COLO829 (cell line): ENCODE measurements at places on chromosomes 4 and X.

- peak; percentile 34 for DNase-seq
Observed at GRCh38 chr4:85005865-85006377, 39.4 kb upstream of the WDFY3 start.

- no peak for DNase-seq
Observed at GRCh38 chr4:16227462-16227868, 1.2 kb upstream of the TAPT1 start.

DNA sequence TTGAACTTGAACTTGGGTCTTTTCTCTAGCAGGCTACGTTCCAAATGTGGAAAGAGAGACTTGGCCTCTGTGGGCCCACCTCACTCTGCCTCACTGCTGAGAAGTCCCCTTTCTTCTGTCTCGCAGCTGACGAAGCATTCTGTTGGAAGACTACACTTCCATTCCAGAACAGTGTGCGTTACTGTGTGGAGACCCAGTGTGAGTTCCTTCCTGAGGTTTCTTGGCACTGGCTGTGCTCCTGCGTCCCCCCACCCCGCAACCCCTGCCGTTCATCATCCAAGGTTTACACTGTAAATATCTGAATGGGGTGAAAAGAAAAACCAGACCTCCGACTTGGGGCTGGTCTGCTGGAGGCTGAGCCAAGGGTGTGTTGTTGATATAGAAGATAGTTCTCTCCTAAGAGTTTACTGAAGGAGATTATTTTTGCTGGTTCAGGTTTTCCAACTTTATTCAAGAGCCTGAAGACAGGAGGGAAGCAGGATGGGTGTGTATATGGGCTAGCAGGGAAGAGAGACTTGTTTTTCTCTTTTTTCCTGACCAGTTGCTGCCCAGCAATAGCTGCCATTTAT, 34.7 kb downstream of the NHSL2 start:
- DNase-seq: no peak

DNA sequence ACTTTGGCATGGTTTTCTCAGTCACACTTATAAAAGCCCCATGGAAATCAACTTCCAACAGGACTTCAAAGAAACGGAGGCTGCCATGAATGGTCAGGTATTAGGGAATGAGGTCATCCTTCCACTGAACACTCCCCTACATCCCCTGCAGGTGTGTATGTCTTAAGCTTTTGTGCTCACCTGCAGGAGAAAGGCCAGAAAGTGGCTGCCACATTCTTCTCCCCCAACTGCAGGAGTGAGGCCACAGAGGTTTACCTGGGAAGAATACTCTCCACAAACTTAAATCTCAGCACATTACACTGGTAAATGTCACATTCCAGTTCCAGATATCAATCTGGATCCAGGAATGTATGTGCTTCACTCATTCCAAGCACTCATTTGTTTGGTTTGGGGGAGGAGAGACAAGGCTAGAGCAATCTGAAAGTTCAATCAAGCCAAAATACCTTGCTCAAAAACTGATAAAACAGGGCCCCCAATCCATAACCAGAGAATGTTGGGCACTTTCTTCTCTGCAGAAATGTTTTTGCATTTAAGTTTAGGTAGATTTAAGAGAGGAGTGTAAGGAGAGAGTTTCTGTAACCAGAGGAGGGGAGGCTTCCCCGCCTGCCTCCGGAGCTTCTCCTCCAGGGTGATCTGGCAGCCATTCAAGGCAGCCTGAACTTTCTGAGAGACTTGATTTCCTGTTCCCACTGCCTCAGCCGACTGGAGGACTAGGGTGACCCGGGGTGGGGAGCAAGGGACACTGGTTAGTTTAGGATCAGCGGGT, 15.4 kb downstream of the FAM9C start:
- no peak for DNase-seq

DNA sequence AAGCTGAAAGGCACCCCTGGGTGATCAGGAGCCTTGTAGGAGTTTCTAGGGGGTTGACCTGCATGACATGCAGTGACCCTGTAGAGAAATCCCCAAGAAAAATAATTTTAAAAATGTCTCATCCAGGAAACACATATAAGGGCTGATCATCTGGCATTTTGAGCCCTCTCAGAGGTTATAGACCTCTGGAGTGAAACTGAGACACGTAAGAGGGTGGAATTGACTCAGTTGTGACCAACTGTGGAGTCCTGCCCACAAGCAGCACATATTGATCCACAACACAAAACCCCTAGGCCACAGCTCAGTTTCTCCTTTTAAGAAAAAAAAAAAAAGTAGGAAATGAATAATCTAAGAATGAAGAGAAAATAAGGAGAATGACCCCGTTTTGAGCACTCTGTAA, 32.5 kb upstream of the MTMR8 start:
- DNase-seq: no peak

DNA sequence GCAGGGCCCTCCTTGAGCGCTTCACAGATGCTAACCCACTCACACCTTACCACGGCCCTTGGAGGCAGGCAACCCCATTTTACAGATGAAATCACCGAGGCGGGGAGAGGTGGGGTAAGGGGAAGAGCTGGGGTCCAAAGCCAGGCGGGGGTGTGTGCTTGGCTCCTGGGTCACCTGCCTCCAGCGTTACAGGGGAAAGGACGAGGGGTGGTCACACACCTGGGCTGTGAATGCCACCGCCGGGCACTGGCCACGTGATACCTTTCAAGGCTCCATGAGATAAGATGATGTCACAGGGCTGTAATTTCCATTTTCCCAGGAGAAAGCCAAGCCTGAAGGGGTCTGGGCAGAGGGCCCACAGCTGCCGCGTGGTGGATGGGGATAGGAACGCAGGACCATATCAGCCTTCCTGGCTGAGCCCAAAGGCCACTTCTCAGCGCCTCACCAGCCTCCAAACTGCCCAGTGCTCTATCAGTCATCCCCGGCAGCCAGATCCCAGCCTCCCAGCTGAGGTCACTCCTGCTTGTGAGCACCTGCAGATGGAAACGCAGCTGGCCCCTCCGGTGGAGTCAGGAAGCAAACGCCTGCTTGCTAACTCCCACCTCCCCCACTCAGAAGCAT, 62.4 kb upstream of the CRMP1 start:
- no peak for DNase-seq

DNA sequence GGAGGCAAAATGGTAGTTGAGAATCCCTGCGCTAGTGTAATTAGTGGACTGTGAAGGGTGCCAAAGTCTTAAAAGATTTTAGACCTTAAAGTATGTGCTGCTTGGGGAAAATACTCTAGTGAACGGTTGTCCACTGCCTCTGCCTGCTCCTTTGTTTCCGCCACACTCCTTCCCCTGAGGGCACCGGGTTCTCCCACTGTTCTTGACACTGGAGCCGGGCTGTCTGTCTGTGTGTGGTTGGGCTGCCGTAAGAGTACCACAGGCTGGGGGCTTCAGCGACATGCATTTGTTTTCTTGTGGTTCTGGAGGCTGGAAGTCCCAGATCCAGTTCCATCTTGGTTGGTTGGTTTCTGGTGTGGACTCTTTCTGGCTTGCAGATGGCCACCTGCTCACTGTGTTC, 76.2 kb downstream of the CLDN34 start:
- DNase-seq: no peak

GRCh38 chr4:154998284-154998683, 210.2 kb upstream of the NPY2R start:
- DNase-seq: no peak

- DNase-seq: no peak
Observed at GRCh38 chr4:40228497-40229365, 31.9 kb downstream of the RHOH start.

DNA sequence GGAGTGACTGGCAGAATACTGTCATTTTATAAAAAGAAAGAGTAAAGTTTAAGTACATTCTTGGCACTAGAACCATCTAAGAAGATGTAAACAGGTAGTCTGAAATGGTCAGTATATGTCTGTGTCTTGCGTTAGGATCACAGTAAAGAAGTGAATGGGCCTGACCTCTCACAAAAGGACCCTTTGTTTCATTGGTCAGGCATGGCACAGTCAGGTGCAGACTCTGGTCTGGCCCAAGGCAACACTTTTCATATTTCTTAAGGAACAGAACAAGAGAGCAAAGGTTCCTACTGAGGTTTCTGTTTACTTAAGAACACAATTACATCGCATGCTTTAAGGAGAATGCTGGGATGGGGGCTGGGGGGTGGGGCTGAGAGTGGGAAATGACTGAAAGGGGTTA, 48.1 kb downstream of the RPGR start:
- DNase-seq: peak; percentile 53

GRCh38 chr4:145380123-145380522, 101.5 kb upstream of the SMAD1 start:
- no peak for DNase-seq

DNA sequence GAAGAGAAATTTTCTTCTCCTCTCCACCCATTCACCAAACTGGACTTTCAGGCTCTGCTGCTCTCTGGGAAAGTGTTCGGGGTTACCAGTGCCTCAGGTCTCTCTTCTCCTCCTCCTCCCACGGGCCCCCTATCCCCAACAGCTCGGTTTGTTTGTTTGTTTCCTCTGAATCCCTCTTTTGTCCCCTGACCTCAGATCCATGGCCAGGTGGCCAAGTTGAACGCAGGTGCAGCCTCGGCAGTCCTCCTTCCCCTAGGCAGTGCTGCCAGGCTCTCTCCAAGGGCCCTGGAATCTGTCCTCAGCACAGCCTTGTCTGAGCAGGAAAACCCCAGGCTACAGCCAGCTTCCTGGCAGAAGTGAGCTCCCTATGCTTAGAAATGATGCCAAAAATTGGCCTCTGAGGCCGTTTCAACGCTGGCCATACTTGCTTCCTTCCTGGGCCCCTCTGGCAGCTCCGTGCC, 60.0 kb downstream of the FHDC1 start:
- no peak for DNase-seq

DNA sequence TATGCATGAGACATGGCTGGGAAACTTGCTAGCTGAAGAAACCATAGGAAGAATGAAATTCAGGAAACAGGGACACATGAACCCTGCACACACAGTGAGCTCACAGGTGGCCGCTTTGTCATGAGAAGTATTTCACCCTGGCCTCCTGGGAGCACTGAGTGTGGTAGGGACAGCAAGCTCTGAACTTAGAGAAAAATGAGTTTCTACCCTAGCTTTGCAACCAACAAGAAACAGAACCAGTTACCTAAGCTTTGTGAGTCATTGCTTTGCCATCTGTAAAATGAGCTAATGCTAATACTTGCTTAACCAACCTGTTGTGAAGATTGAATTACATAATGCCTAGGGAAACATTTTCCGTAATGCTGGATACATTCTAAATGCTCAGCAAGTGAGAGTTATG, 206.6 kb upstream of the HS3ST1 start:
- DNase-seq: no peak

- DNase-seq: peak; percentile 6
Observed at GRCh38 chrX:49761481-49761880, 65.7 kb upstream of the PAGE1 start.

- DNase-seq: no peak
Observed at GRCh38 chr4:6189511-6189910, 10.8 kb downstream of the JAKMIP1 start.

GRCh38 chr4:151173871-151174270, 74.4 kb downstream of the RPS3A start:
- no peak for DNase-seq

DNA sequence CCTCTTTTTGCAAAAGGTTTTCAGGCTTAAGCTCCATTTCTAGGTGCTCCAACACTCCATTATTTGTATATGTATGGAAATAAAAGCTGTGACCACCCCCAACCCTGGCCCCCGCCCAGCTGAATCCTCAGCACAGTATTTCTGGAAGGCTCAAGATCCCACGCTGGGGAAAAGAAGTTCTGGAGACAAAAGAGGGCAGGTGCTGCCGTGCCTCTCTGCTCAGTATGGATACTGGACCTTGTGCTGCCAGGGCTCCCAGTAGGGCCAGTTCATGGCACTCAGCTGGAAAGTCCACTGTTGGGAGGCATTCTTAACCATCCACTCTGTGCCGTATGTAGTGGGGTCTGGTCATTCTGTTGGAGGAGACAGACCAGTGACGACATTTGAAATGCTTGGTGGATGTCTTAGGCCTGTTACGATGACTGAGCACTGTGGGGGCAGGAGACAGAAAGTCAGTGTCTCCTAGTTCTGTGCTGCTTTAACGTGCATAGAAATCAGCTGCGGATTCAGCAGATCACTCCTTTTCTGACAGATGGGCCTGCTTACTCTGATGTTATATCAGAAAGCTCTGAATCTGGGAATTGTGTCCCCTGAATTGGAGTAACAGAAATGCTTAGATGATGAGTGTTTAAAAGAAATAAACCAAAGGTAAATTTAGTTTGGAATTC, 48.4 kb upstream of the MSANTD1 start:
- no peak for DNase-seq

DNA sequence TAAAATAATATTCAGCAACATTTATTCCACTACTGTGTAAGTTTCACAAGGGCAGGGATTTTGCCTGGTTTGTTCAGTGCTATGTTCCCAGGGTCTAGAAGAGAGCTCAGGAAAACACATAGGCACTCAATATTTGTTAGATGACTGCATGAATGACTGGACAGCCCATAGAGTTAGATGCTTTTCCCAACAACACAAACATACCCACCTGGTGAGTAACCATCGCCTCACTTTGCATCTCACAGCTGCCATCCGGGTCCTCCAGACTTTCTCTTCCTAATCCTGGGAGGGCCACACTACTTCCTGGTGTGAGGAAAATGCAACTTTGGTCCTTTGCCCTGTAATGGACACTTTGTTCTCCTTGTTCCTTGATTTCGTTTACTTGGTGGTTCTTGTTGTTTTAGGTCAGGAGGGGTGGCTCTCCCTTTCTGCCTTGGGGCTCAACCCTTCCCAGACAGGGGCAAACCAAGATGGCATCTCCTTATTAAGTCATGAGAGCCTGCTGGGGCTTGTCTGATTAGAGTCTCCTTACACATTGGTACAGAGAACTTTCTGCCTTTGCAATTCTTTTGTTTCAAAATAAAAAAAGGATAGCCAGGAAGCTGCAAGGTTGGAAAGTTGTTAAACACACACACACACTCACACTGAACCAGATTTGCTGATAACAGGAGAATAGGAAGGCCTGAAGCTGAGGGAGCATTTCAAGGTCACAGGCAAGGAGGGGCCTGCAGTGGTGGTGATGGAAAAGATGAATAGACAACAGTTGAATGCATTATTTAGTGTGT, 190.6 kb downstream of the MID1IP1 start:
- no peak for DNase-seq

DNA sequence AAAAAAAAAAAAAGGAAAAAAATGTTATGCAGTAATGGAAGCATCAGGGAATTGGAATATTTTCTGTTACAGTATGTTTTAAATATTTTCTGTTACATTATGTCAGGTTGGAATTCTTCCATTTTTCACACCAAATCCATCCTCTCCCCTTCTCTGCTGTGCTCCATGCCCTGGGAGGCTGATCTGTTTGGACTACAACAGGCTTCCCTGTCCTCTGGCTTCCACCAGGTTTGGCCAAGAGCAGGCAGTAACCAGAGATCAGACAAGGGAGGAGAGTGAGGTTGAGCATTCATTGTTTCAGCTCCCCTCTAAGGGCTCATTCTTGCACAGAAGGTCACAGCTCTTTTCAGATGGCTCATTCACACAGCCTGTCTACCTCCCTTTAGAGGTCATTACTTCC, 11.7 kb upstream of the TMEM184C start:
- DNase-seq: no peak

GRCh38 chr4:152479428-152480026, 56.4 kb downstream of the FBXW7 start:
- no peak for DNase-seq

- DNase-seq: no peak
Observed at GRCh38 chr4:31365006-31365690, 645.0 kb downstream of the PCDH7 start.
